ENCODE measurements at places on chromosomes 12 and 14.

- DNase-seq, result no peak
Observed at GRCh38 chr12:50859621-50860310, 17.0 kb downstream of the TMPRSS12 start.

- no peak for DNase-seq
Observed at GRCh38 chr14:53999061-53999488, 42.5 kb upstream of the BMP4 start.

GRCh38 chr14:55707365-55707804 lies 127.4 kb downstream of the KTN1 start:
- peak; percentile 14 for DNase-seq

- no peak for DNase-seq
Observed at GRCh38 chr12:46437469-46437868, 64.9 kb upstream of the SLC38A2 start.

DNA sequence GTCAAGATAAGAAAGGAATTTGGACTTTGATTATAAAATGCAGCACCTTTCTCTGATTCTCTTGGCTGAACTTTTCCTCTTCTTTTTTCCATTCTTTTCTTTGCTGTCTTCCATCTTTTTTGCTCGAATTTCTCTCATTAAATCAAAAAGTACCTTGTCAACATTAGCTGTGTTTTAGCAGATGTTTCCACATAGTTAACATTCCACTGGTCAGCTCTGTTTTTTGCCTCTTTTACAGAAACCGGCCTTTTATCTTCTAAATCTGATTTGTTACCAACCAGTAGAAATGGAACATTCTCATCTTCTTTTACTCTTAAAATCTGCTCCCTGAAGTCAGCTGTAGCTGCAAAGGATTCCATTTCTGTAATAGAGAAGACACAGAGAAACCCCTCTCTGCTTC lies 71.1 kb upstream of the SYT1 start:
- DNase-seq, result no peak

DNA sequence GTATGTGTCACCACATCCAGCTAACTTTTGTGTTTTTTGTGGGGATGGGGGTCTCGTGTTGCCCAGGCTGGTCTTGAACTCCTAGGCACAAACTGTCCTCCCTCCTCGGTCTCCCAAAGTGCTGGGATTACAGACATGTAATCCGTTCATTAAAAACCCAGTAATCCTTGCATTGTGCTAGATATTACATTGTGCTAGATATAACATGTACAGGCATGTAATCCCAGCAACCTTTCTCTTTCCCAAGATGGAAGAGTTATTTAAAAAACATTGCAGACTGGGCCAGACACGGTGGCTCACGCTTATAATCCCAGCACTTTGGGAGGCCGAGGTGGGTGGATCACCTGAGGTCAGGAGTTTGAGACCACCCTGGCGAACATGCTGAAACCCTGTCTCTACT lies 19.7 kb downstream of the ELK3 start:
- no peak for DNase-seq

DNA sequence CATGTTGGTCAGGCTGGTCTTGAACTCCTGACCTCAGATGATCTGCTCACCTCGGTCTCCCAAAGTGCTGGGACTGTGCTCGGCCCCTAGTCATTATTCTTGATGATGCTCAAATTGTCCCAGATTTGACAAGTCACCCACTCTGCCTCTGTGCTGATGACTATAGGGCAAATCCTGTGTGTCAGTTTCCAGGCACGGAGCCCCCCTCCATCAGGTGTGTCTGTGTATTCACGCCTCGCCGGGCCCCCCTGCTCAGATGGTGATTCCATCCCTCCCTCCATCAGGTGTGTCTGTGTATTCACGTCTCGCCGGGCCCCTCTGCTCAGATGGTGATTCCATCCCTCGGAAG lies 4.3 kb upstream of the GPR132 start:
- DNase-seq, result no peak

Measured in activated CD4-positive, alpha-beta T cell treated with anti-CD3 and anti-CD28 coated beads, Interleukin-2, Interleukin-6, amounts not matched to agents 100 ng/mL and 50 ng/mL, durations not matched to agents 16 hours and 8 hours (primary cell).